Trophoblast cell (in vitro differentiated cells and primary cell): ENCODE measurements at places on chromosomes 1 and 21.
A peak's percentile ranks its signal among the peaks of the same experiment; 100 is the strongest.

- DNase-seq, result no peak
Measured at GRCh38 chr1:213905344-213905743, 82.4 kb upstream of the PROX1 start.

DNA sequence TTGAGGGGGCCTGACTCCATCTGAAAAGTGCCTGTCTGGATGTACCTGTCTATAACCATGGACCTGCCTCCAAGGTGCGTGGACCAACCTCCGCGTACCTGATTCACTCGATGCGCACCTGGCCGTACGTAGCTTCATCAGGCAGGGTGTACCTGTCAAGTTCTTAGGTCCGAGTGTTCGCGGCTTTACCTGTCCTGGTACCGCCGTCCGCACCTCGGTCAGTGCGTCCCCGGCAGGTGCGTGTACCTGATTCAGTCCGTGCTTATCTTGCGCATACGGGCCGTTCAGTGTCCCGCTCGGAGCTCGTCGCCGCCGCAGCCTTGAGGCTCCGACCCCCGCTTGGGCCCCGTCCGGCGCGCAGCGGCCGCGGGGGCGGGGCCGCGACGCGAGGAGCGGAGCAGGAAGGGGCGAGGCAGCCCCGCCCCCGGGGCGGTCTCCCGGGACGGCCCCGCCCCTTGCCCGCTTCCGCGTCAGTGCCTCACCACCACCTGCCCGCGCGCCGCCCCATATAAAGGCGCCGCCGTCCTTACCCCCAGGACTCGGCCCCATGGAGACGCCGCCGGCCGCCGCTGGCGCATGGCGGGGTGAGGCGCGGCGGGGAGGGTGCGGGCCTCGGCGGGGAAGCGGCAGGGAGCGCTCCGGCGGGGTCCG, at the start of gene ZC3H12A:
TSS of gene ZC3H12A (plus strand) at position 535 of the 651 bp plus-strand sequence. CDS start 917 bp downstream, outside the sequence.
- peak; percentile 95 for DNase-seq

DNA sequence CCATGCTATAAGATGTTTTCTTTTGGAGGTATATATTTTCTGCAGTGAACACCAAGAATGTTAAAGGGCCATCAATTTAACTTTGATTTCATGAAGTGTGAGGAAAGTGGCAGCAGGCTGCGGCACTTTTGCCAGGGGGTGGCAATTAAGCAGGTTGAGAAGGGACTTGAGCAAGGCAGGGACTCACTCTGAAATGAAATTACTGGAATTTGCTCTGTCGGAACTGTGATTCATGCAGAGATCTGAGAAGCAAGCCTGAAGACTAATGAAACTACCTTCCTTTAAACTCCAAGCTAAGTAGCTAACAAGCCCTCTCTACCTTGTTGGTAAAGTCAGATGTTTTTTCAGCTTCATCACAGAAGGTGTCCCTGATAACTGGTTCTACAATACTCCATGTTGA, 441.6 kb downstream of the SIPA1L2 start:
- DNase-seq, result no peak

GRCh38 chr1:112971006-112971405, 15.0 kb upstream of the SLC16A1 start:
- no peak for DNase-seq

- no peak for DNase-seq
Measured at GRCh38 chr21:38766987-38767722, 38.6 kb upstream of the ETS2 start.

DNA sequence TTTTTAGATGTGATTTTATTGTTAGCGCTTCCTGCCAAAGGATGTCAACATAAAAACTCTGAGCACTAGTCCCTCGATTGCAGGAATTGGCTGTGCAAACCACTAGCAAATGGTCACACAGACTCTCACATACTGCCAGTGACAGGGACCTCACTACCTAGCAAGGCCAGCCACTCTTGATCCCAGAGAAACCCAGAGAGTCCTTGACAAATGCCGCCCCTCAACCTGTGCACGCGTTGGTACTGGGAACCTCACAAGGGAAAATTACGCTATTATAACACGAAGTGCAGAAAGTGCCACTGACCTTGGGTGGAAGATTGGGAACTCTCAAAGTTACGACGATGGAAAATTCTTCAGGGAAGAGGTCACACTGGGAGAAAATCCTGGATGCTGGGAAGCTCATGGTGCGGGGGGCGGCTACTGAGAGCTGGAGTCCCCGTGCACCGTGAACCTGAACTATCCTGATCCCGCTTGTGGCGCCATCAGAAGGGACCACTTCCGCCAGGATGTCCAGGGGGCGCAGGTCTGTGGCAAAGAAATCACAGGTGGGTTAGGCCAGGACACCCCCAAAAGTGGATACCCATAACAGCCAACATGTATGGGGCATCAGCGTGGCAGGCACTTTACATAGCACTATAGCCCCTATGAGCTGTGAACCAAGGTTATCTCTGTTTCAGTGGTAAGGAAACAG, 5.9 kb upstream of the KRTAP10-4 start:
- no peak for DNase-seq

GRCh38 chr1:172662464-172663109, 3.7 kb downstream of the FASLG start:
- DNase-seq, result no peak

GRCh38 chr1:163082971-163083370, 13.8 kb downstream of the RGS4 start:
- DNase-seq, result no peak

DNA sequence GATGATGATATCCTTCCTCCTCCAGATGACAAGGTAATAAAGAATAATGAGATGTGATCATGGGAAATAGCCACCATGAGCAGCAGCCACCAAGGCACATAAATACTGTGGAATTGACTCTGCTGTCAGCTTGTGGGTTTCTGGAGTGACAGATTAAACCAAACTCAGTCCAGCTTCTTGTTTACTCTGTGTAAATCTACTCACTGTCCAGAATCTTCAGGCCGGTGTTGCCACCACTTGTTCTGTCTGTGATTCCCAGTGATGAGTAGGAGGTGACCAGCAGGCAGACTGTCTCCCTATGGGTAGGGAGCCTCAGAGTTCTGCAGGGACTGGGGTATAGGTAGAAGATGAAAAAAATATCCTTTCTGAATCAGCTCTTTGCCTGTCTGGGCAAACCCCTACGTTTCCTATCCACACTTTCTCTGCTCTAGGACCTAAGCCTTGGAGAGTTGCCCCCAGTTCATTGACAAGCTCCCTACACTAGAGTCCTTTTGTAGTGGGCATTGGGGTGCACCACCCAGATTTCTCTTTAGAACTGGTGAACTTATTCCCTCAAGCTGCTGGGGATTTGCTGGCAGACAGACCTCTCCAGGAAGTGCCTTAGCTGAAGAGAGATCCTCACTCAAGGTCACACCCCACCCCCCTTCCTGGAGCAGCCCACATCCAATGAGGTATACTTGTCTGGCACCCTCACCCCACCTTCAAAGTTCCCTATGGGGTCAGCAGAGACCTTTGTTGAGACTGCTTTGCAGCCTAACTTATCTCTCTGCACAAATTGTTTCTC, 47.6 kb downstream of the ATP1A1 start:
- no peak for DNase-seq

- no peak for DNase-seq
Measured at GRCh38 chr1:26833432-26834405, 7.2 kb downstream of the ZDHHC18 start.

DNA sequence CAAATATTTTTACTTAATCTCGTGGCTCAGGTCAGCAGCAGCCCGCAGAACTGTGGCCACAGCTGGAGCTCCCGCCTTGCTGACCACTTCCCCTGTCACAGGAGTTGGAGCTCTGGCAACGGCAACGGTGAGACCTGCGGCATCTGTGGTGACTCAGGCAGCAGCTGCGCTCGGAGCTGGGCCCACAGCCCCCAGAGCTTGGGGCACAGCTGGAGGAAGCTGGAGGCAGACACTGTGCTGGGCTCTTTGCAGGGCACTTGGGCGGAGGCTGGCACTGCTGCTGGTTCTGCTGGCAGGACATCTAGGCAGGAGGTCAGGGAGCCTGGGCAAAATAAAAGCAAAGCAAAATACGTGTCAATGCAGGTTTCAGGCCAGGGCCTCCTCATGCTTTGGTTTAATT, at the start of gene LCE3A:
TSS of gene LCE3A (minus strand) at position 301 of the 400 bp plus-strand sequence. CDS start at position 301, 0 bp downstream.
- DNase-seq, result peak; percentile 63

GRCh38 chr1:246748867-246749266, 24.7 kb downstream of the SCCPDH start:
- peak; percentile 62 for DNase-seq

DNA sequence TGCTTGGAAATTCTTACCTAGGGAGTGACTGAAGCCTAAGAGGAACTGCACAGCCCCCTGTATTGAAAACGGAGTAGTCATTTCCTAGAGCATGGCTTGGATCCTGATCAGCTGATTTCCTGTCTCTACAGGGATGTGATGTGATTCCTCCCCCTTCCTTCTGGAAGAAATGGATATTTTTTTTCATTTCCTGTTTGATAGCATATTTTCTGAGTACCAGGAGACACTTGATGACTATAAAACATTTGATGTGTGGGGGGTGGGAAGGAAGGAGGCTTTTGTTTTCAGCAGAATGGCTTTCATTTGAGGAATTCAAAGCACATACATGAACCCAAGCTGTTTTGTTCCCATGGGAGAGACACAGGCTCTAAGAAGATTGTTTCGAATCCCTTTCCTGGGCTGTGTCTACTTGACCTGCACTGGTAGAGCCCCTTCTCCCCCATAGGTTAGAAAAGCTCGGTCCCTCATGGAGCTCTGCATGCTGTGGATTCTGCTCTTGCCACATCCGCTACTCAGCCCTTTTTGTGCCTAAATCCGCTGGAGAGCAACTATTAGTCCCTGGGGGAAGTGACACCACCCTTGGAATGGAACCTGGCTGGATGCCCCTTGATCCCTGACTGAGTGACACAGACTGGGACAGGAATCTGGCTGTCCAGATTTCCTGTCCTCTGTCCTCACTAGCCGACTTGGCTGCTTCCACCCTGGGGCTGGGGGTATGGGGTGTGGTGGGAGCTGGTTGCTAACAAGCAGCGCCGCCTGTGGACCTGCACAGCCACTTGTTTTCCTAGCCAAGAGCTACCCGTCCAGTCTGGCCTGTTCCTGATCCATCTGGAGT, 71.8 kb upstream of the MACF1 start:
- peak; percentile 99 for DNase-seq
